Stimulated activated CD4-positive, alpha-beta T cell treated with anti-CD3 and anti-CD28 coated beads, Interleukin-12 subunit alpha, Interleukin-12 subunit beta, amount 100 ng/mL, for 24 hours (primary cell): ENCODE measurements at places on chromosomes 3 and 15.

DNA sequence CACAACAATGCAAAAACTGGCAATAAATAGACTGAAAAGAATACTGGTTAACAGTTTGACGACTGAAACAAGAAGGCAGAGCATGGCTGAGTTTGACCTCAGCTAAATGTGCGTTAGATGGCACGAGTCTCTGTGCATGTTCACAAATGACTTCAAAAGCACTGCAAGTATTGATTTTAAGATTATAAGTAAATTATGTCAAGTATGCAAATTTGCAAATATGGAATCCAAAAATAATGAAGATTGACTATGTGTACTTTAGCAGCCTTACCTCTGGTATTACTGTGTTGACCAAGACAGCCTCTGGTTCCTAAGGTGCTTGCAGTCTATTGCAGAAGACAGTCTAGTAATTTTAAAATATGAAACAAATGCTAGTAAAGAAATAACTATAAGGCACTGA is 2.6 kb upstream of the EIF5A2 start:
- no peak for DNase-seq

GRCh38 chr3:156144060-156144459 is 23.7 kb downstream of the KCNAB1 start:
- no peak for DNase-seq

DNA sequence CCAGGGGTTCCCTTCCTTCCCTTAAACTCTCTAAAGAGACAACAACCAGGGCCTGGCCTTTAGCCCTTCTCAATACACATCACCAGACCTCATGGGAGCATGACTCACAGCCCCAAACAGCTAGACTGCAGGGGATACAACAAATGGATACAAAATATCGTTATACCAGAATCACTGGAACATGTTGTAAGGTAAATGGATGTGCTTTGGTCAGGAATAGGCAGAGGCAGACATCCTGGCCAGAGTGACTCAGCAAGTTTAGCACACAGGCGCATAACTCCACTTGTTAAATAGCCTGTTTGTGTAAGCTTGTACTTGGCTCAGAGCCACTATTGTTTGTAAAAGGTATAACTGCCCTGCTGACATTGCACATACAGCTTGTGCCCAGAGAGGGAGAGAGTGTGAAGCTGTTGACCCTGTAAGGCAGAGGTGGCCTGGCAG is 18.3 kb downstream of the TMED3 start:
- DNase-seq: no peak

- DNase-seq: no peak
Measured at GRCh38 chr3:71461749-71462483, 121.6 kb downstream of the FOXP1 start.

- DNase-seq: no peak
Measured at GRCh38 chr3:197286678-197287077, 11.7 kb downstream of the DLG1 start.

DNA sequence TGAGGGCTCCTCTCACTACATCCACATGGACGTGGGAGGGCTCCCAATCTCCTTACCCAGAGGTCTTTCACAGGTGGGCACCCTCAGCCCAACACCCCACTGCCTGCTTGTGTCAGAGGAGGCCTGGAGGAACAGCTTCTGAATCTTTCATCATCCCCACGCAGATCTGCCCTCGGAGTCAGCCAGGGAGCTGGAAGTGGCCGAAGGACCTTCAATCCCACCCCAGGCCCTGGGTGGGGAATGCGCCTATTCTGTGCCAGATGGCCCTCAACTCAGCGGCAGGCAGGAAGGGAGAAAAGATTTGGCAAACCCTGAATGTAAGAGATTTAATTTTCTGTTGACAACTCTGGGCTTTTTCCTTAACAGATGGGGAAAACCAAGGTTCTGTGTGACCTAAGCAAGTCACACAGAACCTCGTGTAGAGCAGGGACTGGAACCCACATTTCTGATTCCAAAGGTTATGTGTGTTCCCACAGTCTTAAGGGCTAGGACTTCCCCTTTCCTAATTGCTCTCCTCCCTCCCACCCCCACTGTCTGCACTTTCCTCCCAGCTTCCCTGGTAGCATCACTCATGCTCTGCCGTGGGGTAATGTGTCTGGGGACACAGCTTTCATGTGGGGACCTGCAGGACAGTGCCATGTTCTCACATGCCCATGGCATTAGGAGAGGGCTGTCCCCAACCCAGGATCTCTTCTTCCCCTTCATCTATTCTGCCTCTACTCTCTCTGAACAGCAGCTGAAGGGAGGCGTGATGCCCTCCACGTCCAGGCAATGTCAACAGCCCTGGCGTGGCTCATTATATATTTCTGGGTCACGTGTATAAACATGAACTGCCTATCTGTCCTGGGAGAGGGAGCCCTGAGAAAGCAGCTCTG is 98.1 kb downstream of the SEMA5B start:
- no peak for DNase-seq

DNA sequence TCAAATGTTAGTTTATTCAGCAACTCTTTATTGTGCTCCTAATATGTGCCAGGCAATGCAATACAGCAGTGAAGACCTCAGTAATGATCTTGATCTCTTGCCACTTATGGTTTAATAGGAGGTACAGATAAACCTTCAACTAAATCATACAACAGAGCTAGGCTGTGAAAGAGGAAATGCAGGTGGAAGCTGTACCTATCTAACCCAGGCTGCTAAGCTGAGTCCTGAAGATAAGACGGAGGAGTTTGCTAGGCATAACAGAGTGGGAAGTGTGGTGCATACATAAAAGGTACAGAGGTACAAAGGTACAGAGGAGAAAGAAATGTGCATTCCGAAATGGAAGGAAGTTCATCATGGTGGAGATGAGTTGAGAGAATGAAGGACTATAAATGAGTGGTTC is 35.0 kb downstream of the KBTBD8 start:
- no peak for DNase-seq

DNA sequence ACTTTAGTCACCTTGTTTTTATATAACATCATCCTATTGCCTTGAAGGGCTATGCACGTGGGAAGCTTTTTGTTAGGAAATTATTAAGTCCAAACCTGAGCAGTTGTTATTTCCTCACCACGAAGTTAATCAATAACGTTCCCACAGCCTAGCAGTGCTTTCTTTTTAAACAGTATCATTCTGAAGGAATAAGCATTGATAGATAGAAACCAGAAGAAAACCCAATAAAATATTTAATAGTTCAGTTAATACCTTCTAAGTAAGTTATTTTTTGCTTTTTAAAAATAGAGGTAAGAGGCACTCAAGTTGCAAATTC is 149.3 kb downstream of the KCNMB2 start:
- no peak for DNase-seq

DNA sequence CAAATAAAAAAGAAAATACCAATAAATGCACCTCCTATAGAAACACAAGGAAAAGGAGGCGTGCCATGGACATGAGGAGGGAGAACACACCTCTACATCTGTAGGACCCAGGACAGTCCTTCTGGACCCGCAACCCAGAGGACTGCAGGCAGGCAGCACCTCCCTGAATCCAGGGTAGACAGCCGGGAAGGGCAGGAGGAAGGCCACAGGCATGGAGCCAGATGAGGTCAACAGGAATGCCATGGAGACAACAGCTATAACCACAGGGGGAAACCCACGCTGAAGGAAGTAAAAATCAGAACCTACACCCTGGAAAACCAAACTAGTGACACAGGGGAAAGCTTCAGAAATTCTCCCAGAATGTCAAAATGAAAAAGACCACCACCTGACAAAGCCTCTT is 248.8 kb upstream of the NSMCE3 start:
- no peak for DNase-seq

DNA sequence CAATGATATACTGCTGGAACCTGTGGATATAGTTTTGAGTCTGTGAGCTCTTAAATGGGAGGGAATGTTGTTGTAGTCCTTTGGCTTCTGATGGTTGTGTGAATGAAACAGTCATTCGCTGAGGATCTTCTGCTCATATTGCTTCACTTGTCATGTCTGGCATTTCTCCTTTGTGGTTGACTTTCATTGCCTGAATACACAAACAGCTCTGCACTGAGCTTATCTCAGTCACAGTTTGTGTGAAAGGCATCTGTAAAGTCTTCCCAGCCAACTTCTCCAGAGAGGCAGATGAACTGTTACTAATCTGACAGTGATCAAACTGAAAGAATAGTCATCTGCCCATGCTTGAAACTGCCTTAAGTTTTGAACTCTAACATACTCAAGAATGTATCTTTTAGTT is 59.8 kb downstream of the TMED3 start:
- DNase-seq: no peak

GRCh38 chr3:25120665-25121064 is 307.4 kb upstream of the RARB start:
- no peak for DNase-seq

DNA sequence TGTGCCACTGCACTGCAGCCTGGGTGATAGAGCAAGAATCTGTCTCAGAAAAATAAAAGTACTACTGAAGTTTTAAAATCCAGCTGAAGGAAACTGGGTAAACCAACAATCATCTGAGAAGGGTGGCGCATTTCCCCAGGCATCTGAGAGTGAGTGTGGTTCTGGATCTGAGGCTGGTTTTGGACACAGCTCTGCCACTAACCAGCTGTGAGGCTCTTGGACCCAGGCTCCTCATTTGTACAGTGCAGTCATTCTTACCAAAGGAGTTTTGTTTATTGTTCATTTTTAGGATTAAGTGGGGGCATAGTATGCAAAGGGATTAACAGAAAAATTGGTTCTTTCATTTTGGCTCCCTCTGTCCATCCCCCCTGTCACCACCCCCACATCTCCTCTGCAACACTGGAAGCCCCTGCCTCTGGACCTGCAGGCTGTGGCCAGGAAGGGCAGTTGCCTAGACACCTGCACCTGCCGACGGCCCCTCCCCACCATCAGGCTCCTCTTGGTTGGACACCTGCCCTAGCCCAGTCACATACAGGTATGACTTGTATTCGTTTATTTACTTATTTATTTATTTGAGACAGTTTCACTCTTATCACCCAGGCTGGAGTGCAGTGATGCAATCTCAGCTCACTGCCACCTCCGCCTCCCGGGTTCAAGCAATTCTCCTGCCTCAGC is 8.8 kb downstream of the NUP210 start:
- no peak for DNase-seq

DNA sequence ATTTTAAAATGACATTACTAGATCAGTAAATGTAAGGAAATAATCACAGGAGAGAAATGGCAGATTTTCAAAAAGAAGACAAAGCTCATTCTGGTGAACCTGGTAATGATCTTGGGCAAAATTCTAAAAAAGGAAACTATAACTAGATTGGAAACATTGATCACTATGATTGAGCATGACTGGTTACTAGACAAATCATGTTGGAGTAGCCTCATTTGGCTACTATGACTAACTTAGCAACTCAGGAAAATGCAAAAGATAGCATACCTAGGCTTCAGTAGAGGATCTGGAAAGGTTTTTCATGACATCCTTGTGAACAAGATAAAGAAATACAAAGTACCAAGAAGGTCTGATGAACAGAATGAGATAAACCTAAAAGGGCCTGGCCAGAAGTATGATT is 7.6 kb upstream of the TMF1 start:
- DNase-seq: no peak
